ENCODE measurements at places on chromosomes 7 and 10.

GRCh38 chr10:99770408-99771045 lies 11.9 kb upstream of the ABCC2 start:
- DNase-seq: no peak

DNA sequence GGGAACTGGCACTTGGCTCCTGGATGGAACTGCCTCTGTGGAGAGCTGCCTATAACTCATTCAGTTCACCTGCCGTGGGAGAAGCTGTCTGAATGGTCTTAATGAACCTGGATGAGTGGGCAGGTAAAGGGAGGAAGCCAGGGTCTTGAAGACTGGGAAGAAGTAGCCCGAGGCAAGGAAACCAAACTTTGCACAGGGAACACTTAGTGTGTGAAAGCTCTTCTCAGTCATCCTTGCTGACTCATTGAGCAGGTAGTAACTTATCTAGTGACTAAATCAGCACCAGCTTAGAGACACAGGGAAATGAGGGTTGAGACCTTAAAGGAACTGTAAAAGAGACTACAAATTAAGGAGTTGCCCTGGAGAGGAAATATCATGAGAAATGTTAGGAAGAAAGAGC lies 9.9 kb downstream of the LRRC4 start:
- no peak for DNase-seq

- no peak for DNase-seq
These were observed 164.8 kb downstream of the C7orf25 start for GRCh38 chr7:42747044-42747443.

- no peak for DNase-seq
These were observed 187.6 kb downstream of the CFTR start for GRCh38 chr7:117667456-117667855.

DNA sequence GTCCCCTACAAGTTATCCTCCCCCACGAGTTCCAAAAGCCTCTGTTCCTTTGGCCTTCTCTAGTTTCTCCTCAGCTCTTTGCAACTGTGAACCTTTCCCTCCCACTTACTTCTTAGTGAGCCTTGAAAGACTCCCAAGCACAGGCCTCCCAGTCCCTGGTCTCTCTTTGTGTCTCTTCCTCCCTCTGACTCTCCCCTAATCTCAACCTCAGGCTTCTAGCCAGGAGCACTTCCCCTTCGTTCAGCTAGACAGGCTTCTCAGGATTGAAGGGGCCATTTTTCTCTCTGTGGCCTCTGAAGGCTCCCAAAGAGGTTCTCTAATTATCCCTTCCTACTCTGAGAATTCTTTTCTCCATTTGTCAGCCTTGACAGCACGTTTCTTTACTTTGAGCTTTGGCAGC lies 50.2 kb upstream of the PHYHIPL start:
- DNase-seq: no peak

GRCh38 chr10:29109707-29110571 lies 178.9 kb upstream of the LYZL1 start:
- no peak for DNase-seq

DNA sequence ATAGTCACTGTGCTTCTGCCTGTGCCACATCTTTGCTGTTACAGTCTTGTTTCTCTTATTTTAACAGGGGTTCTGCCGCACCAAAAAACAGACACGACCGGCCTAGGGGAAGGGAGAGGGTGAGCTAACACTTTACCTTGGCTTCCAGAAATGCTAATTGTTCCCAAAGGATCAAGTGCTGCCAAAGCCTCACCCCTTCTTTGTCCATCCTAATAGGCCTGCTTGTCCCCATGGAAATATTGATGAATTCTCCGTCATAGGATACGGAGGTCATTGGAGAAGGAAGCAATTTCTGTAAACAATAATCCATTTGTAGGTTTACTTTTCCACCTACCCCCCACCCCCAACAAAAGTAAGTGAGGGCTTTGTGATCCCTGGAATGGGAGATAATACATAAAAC lies 567.3 kb downstream of the KCNMA1 start:
- peak; percentile 2 for DNase-seq

- no peak for DNase-seq
These were observed 74.0 kb upstream of the SAMD8 start for GRCh38 chr10:75037171-75038153.

DNA sequence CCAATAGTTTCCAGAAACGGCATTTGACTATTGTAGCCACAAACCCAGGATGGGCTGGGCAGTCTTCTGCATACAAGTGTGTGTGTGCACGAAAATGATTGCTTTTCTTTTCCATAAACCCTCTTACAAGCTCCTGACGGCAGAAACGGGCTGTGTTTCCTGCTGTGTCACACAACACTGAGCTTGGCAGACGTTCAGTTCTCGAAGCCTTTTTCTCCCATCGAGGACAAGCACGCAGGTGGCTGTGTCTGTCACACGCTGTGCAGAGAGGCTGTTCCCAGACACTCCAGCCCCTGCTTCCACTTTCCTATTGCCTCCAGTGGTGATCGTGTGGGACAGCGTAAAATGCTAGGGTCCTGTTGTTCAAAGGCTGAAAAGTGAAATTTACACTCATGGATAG lies 32.1 kb downstream of the RBAK start:
- no peak for DNase-seq

DNA sequence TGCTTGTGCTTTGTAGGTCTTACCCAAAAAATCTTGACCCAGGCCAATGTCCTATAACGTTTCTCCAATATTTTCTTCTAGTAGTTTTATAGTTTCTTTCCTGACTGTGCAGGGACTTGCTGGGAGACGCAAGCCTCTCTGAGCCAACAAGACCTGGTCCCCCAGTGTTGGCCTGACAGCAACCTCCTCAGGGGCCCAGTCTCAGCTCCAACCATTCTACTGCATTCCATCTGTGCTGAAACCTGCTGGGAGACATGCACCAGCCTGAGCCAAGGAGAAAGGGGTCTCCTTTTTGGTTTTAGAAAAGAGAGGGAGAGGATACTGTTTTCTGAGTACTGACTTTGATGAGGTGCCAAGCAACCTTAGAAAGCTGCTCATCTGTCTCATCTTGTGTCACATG lies 251.4 kb downstream of the PRKG1 start:
- DNase-seq: no peak

GRCh38 chr10:119104654-119105015 lies 722 bp downstream of the DENND10 start:
- DNase-seq: no peak

GRCh38 chr10:127889605-127890195 lies 3.0 kb downstream of the CLRN3 start:
- DNase-seq: peak; percentile 62

DNA sequence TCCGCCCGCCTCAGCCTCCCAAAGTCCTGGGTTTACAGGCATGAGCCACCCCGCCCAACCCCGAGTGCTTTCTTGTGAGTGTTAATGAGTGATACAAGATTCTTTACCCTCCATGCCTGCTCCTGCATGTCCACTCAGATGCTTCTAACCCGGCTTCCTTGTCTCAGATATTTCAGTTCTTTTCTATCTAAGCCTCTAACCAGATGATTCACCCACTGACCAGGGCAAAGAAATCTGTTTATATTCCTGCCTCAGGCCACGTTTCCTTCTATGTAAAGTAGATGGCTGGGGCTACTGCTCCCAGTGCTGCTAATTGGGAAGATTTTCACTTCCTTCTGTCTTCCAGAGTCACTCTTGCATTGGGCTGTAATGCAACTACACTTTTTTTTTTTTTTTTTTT lies 395.1 kb upstream of the ANKRD30A start:
- DNase-seq: no peak

- no peak for DNase-seq
These were observed 78.6 kb downstream of the FAM53B start for GRCh38 chr10:124665558-124665957.

DNA sequence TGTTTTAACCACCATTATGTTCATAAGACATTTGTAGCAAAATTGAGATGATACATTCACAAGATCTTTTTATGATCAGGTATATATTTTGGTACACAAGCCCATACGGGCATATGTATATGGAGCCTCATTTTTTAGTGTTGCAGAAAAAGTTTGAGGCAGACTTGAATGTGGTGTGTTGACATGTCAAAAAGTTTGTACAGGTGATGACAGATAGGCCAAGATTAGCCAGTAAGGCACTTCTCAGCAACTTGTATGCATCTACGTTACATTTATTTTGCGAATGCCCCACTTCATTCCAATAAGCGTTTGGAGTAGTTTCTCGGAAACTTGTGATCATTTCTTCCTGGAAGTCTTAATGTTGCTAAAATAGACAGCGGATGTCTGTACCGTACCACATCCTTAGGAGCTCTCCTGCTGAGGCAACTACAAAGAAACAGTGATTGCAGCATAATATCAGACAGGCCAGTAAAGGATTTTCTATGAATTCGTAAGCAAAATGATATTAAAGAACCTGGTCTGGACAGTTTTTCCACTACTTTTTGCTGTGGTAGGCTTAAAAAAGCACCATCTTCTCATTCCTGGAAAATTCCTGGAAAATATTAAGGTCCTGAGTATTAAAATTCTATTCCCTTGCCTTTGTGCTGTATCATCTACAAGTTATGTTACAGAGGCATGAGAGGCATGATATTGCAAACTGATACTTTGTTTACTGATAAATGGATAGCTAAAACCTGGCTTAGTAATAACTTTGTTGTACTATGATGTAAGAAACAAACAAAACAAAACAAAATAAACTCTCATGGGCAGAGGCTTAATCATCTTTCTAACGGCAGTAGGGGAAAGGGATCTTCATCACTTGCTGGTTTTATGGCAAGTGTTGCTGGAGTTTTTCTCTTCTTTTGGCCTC lies 153.6 kb downstream of the HDAC9 start:
- DNase-seq: no peak

- DNase-seq: no peak
These were observed 27.7 kb upstream of the CSGALNACT2 start for GRCh38 chr10:43110338-43111071.

DNA sequence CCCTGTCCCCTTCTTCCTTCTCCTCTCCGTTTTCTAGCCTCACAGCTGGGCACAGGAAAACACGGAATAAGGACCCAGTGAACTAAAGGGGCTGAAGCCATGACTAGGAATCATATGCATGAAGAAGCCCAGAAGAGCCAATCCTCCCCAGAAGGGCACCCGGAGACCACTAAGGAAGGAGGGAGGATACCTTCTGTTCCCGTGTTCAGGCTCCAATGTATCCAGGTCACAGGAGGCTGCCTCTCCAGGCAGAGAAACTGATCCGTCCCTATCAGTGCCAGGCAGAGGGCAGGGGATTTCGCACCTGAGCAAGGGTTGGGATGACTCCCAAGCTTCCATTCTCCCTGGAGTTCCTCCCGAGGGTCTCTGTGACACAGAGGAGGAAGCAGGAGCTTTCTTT lies 246.6 kb downstream of the SNX10 start:
- DNase-seq: peak; percentile 44

DNA sequence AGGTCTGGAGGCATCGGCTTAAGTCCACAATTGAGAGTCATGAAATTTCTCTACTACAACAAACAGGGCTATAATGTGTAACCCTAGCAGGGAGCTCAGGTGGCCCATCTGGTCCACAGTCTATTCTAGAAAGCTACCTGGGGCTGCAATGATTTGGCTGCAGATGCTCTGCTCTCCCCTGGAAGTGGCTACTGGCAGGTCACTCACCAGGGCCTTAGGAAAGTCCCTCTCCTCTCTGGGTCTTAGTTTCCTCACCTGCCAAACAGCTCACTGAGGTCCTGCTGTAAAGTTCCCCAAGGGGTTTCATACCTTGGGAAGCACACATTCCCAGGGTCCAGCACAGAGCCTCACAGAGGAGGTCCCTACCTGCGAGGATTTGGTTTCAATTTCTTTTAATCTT lies 2.5 kb downstream of the IGFBP3 start:
- no peak for DNase-seq

DNA sequence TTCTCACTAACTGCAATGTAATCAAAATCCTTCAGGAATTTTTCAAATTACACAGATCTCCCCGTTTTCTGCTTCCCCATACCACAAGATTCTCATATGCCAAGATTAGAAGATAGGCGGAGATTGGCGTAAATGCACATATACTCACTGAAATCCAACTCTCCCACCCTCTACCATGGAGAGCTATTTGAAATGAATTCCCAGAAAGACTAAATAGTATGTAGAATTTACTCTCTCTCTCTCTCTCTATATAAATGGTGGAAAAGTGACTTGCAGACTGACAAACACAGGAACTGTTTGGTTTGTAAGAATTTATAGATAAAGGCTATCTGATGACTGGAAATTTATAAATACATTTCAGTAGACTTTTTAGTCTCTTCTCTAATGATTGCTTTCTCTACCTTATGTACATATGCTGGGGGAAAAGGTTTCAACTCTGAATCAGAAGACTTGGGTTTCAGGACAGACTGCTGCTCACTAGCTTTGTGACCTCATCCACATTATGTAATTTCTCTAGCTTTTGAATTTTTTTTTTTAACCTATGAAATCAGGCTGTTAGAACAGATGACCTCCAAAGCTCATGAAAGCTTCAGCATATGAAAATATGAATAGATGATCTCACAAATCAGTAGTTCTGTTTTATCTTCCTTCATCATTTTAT lies 67.8 kb upstream of the CSTF2T start:
- no peak for DNase-seq

GRCh38 chr10:71632200-71632820 lies 87.3 kb downstream of the C10orf105 start:
- DNase-seq: no peak

DNA sequence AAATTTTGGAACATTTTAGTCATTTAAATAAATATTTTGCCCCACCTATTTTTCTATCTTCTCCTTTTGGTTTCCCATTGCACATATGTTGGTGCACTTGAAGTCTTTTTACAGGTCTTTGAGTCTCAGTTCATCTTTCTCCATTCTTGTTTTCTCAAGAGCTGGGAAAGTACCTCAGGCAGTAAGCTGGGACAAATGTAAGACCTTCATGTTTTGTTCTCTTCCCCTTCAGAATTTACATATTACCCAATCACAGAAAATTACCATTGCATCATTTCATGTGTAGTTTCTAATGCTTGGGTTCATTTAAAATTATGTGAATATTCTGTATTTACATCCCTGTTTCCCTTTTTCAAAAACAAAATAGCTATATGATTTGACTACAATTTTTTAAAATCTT lies 1150.0 kb upstream of the POT1 start:
- DNase-seq: no peak

- DNase-seq: no peak
These were observed 24.3 kb upstream of the ITGB8 start for GRCh38 chr7:20306180-20306946.

DNA sequence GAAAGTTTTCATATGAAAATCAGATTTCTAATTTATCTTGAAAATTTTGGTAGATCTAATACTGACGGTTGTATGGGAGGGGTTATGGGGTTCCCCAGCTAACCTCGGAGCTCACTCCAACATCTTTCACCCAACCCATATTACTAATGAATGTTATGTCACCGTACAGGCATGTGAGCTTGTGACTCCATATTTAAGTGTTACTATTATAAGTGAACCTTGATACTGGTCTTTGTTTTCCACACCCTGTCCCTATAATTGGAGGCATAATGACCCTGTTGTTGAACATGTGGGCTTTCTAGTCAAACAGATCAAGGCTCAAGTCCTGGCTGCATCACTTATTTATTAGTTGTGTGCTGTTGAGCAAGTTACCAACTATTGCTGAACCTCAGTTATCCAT lies 27.2 kb downstream of the WDFY4 start:
- DNase-seq: no peak

DNA sequence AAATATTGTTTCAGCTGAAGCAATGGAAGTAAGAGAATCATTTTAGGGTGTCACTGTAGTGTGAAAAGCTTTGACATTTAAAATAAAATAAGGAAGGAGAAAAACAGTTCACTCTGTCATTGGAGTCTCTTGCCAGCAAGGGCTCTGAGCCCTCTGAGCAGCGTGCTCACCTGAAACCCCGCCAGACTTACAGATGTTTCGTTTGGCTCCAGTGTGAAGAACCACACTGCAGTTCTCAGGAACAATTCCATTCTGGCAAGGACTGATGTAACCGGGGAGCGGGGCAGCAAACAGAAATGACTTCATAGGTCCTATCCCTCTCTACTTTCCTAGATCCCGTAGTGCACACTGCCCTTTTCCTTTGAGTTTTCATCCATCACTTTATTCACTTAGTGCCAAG lies 164.3 kb downstream of the CELF2 start:
- no peak for DNase-seq

Data from osteocyte (in vitro differentiated cells).